Stimulated activated CD4-positive, alpha-beta T cell treated with anti-CD3 and anti-CD28 coated beads, Interleukin-1b, Interleukin-23, amount 100 ng/mL, for 24 hours (primary cell): ENCODE measurements at places on chromosomes 7 and 10.

DNA sequence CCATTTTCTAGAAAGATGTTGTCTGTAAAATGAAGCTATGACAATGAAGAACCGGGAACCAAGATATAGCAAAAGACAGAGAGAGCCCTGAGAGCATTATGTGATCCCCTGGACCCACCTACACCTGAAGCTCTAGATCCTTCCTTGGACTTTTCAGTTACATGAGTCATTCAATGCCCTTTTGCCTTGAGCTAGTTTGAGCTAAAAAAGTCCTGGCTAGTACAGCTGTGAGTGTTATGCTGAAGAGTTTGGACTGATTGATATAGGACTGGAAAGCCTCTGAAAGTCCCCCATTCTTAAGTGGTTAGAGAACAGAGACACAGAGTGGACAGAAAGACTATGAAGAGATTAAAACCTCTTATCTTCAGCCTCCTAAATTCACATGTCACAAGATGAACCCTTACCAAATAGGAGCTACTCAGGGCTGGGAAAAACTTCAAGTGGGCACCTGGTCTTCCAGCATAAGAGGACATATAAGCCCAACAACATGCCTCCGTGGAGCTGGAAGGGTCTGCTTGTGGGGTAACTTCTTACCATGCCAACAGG is 386.8 kb upstream of the NFE2L3 start:
- DNase-seq: no peak

DNA sequence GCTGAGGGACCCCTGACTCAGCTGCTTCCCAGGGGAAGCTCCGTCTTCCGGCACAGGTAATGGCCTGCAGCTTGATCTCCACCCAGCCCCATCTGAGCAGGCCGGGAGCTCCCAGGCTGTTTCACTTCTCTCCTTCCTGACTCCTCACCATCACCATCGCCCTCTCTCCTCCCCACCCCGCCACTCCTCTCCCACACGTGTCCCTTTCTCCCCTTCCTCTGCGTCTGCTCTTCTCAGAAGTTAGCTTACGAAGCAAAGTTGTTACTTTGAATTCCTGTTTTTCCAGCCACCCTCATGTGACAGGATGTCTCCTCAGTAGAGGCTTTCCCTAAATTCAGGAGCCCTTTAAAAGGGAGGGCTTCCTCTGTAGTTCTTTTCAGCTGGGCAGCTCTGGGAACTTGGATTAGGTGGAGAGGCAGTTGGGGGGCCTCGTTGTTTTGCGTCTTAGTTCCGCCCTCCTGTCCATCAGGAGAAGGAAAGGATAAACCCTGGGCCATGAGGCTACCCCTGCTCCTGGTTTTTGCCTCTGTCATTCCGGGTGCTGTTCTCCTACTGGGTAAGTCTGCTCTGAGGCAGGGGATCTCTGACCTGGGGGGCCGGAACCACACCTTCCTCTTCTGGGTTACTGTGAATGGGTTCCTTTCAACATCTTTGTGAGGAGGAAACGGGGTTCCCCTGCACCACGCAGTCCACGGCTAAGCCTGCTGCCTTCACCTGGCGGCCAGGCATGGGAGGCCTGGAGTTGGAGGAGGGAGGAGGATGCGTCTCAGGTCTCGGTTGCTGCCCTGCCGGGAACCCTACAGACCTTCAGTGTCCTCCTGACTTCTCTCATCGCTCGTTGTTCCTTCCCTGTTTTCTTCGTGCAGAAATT is at the start of gene MRC1:
Gene MRC1 (plus strand): TSS at position 378 of the 871 bp plus-strand sequence. CDS start 118 bp downstream, at position 496.
- no peak for DNase-seq

- no peak for DNase-seq
Observed at GRCh38 chr7:28706584-28706983, 251.5 kb downstream of the TRIL start.

DNA sequence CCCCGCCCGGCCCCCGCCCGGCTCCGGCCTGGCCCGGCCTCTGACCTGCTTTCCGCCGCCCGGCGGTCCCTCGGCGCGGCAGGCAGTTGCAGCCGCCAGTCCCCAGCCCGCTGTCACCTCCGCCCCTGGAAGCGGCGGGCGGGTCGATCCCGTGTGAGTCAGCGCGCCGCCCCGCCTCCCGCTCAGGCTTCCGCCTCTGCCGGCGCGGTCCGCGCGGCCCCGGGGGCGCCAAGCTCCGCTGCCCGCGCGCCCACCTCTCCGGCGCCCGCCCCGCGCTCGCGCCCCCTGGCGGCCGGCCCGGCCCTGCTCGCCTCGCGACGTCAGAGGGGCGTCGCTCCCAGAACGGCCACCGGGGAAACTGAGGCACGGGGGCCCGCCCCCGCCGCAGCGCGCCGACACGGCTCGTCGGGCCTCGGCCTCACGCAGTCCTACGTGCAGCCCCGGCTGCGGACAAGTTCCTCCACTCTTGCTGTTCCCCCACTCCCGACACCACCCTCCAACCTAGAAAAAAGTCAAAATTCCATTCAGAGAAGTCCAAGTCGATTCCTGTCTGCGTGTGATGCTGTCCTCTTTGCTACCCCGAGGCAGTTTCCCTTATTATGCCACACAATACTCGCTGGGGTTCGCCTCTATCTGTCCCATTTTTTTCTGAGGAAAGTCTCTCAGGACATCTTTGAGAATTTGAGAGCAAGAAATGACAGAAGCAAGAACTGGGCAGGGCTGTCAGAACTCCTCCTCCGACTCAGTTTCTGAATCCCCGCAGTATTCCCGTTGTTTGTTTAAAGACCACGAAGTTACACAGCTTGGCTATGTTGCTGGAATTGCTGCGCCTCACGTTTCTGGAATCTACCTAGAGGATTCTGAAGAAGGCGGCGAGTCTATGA is at the start of gene DNMBP:
Gene DNMBP (minus strand): TSS at position 155 of the 884 bp plus-strand sequence. CDS start 37,823 bp downstream, outside the sequence.
- DNase-seq: peak; percentile 69

DNA sequence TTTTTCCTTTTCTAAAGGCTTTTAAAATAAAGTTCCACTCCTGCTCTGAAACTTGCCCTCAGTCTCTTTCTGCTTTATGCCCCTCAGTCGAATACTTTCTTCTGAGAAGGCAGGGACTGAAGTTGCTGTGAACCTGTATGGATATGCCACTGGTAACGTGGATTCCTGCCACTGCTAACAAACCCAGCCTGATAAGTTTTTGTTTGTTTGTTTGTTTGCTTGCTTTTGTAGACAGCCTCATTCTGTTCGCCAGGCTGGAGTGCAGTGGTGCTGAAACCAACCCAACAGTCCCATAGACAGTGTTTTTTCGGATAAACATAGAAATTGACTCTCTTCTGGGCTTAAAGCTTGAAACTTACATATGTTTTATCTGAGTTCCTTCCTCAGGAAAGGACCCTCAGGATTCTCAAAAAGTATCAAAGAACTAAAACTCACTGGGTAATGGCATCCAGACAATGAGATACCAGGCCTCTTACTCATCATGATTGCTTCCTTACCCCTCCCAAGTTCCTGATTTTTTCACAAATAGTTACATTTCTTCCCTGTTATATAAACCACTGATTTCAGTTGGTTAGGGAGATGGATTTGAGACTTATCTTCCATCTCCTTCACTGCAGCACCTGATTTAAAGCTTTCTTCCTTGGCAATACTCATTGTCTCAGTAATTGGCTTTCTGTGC is 273.6 kb downstream of the SDHAF3 start:
- DNase-seq: no peak

DNA sequence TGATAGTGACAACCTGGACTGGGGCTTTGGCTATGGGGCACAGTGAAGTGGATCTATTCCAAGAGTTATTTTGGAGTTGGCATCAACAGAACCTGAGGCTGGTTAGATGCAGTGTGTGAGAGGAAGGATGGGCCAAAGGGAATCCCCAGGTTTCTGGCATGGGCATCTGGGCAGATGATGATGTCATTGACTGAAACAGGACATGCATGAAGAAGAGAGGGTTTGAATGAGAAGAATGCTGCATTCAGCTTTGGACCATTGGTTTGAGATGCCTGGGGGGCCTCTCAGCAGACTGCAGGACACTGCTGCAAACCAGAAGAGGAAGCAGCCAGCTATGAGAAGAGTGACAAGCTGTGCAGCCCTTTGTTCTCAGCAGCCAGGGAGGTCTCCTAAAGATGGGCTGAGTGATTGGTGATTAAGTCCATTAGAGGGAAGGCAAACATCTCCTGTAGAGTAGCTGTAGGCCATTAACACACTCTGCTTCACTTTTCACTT is 23.1 kb upstream of the PIK3CG start:
- DNase-seq: no peak

DNA sequence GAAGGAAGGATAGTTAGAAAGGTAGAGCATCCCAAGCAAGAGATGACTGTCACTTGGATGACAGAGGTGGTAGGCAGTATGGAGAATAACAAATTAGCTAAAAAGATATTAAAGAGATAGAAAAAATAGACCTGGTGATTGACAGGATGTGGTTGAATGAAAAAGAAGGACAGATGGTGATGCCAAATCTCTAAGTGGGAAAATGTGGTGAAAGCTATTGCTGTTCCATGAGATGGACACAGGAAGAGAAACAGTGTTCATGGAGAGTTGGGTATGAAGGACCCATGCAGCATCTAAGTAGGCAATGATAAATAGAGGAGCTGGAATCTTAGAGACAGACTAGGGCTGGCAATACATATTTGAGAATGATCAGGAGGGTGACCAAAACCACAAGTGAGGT is 30.7 kb downstream of the FAM13C start:
- DNase-seq: no peak

DNA sequence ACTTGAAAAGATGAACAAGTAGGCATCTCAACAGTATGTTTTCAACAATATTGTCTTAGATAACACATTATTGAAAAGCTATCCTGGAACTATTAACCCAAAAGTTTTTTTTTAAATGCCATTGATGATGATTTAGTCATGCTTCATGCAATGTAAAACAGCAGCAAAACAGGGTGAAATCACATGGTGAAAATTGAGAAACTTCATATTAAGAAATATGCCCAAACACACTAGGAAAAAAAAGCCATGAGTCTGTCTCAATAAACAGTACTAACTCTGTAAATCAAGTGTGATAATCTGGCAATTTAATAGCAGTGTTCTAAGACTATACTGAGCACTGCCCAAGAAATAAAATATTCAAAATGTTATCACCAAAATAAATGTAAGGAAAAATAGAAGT is 613.1 kb downstream of the KCNMA1 start:
- DNase-seq: no peak

GRCh38 chr10:100748231-100749058 is 3.1 kb downstream of the PAX2 start:
- DNase-seq: no peak

GRCh38 chr10:4399556-4399955 is 426.5 kb upstream of the AKR1E2 start:
- no peak for DNase-seq

- no peak for DNase-seq
Observed at GRCh38 chr10:19908991-19909696, 92.9 kb downstream of the PLXDC2 start.

GRCh38 chr7:90596671-90597562 is 796 bp downstream of the CDK14 start:
- DNase-seq: no peak

GRCh38 chr10:82801289-82801688 is 926.3 kb downstream of the NRG3 start:
- DNase-seq: no peak

- DNase-seq: no peak
Observed at GRCh38 chr7:152402384-152403250, 33.2 kb downstream of the KMT2C start.

DNA sequence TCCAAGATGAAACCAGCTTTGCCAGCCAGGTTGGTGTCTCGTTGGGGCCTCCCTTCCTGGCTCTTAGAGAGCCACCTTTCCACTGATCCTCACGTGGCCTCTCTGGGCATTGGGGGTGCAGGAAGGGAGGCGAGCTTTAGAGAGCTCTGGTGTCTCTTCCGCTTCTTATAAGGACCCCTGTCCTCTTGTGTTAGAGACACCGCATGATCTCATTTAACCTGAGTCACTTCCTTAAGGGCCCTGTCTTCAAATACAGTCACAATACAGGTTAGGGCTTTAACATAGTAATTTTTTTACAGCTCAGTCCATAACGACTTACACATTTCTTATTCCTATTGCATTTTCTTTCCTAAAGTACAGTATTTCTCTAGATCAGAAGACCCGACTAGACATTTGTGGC is 535.8 kb downstream of the SDK1 start:
- DNase-seq: no peak

GRCh38 chr7:93117327-93117726 is 452 bp downstream of the SAMD9 start:
- DNase-seq: no peak

DNA sequence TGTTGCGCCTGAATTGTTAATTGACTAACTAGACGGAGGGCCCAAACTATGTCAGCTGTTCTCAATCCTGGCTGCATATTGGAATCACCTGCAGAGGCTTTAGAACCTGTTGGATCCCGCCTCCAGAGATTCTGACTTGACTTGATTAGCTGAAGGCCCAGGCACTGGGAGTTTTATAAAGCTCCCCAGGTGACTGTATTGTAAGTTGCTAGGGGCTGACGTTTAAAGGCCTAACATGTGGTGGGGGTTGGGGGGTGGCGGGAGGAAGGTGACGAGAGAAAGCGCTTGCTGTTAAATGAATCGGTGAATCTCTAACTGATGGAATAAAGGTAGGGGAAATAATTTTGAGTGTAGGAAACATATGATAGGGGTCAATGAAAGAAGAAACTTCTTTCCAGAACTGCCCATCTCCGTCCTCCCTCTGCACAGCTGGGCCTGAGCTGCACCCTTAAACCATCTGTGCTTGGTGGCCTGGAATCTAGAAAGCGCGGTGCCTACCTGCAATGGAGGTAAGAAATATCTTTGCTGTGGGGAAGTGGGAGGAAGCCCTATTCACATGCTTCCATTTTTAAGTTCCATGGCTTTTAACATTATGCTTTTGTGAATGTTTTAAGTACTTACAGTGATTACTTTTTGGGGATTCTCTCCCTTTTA is 225.0 kb upstream of the FAM3C start:
- no peak for DNase-seq

- DNase-seq: no peak
Observed at GRCh38 chr10:3784510-3785250, at the start of gene KLF6. KLF6 (minus strand) TSS chr10:3785209; CDS start chr10:3785014, 195 bp downstream.

GRCh38 chr10:127736222-127736914 is 617 bp upstream of the FOXI2 start:
- no peak for DNase-seq

- DNase-seq: no peak
Observed at GRCh38 chr7:3117488-3118231, 74.0 kb upstream of the CARD11 start.

- DNase-seq: no peak
Observed at GRCh38 chr7:52635021-52635420, 400.4 kb upstream of the POM121L12 start.

- DNase-seq: no peak
Observed at GRCh38 chr7:7183061-7183837, 905 bp downstream of the C1GALT1 start.
